SK-N-DZ (cell line): ENCODE measurements at places on chromosomes 5 and 9.

DNA sequence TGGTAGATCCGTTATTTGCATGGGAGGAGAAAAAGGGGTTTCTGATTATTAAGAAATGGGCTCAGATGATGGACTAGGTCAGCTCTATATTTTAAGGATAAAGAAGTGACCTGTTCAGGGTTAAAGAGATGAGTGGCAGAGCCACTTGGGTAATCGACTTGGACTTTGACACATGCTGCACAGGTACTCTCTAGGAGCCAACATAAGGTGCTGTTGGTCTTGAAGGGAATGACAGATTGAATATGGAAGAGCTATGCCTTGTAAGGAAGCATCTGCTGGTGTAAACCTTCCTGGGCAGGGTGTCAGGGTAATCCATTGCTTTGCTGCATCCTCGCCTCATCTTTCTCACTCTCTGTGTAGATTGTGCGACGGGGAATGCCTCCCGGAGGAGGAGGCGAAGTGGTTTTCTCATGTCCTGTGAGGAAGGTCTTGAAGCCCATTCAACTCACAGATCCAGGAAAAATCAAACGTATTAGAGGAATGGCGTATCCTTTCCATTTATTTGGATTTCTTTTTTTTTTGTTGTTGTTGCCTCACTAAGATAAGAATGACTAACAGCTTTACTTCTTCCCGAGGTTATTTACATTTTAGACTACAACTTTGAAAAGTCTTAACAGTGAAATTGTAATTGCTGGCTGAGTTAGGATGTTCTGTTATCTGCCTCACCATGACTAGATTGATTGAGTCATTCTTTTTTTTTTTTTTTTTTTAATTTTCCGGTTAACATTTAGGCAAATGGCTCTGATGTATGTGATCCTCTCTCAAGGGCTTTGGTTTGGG is 41.2 kb downstream of the RCL1 start:
- no peak for DNase-seq

- DNase-seq: no peak
Observed at GRCh38 chr5:153626836-153627235, 136.4 kb downstream of the GRIA1 start.

DNA sequence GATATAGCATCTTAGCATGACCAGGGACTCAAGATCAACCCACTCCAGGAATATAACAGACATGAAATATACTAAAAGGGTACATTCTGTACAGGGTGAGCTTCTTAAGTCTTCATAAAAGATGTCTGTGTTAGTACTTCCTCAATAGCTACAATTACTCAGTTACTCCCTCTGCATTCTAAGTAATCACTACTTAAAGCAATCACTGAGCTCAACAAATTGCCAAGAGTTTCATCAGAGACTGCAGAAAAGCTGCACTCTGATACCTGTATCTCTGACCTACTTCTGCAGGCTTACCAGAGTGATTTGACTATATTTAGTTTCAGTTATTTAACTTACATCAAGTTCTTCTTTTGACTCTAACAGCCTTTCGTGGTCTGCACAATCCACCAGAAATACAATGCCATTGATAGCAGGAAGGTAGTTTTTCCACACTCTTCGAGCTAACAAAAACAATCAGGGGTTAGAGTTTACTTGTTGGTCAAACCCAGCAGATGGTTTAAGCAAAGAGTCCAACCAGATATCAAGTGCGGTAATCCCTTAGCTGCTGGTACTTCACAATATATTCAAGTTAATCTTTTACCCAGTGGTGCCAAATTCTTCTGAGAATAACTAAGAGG is 23.3 kb downstream of the SAR1B start:
- DNase-seq: no peak

- no peak for DNase-seq
Observed at GRCh38 chr5:77847814-77848290, 71.7 kb upstream of the TBCA start.

GRCh38 chr5:9398227-9398626 is 147.6 kb downstream of the SEMA5A start:
- no peak for DNase-seq

DNA sequence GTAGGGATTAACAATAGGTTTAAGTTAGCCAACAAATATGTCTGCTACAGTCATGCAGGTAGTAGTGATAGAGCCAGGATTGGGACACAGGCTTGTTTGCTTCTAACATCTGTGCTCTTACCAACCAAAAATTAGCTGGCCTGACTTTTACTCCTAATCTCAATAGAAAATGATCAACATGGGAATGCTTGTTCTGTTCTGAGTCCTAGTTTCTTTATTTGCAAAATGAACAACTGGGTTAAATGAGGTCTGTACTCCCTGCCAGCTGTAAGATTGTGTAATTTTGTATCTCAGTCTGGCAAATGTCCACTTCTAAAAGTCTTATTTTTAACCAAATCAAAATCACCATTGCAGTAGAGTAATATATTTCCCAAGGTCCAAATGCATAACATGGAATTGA is 216.8 kb downstream of the NMUR2 start:
- DNase-seq: no peak

DNA sequence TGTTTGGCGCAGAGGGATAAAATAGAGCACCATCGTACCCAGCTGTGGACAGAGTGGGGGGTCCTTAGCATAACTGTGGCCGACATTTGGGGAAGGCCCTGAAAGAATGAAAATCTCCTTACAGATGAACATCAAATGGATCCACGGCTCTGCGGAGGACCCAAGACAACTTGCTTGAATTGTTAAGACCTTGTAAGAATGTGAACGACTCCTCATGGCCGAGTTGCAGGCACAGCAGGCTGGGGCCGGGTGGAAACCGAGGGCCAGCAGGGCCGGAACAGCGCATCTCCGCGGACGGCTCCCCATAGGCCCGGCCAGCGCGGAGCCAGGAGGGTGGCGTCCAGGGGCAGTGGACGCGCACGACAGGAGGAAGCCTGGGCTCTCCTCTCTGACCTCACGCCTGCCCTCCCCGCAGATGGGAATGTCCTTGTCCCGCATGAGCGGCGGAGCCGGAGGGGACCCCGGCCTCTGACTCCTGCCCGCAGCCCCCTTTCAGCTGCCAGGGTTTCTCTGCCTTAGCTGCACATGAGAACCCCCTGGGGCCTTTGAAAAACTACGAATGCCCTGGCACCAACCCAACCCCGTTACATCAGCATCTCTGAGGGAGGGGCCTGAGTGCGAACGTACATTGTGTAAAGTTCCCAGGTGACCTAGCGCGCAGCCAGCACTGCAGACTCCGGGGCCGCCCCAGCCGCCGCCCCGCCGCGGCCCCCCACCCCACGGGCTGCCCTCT is 36.2 kb upstream of the PTCH1 start:
- DNase-seq: no peak

- no peak for DNase-seq
Observed at GRCh38 chr9:134937164-134937555, 19.4 kb upstream of the FCN1 start.
